ENCODE measurements at places on chromosomes 2 and 18.

DNA sequence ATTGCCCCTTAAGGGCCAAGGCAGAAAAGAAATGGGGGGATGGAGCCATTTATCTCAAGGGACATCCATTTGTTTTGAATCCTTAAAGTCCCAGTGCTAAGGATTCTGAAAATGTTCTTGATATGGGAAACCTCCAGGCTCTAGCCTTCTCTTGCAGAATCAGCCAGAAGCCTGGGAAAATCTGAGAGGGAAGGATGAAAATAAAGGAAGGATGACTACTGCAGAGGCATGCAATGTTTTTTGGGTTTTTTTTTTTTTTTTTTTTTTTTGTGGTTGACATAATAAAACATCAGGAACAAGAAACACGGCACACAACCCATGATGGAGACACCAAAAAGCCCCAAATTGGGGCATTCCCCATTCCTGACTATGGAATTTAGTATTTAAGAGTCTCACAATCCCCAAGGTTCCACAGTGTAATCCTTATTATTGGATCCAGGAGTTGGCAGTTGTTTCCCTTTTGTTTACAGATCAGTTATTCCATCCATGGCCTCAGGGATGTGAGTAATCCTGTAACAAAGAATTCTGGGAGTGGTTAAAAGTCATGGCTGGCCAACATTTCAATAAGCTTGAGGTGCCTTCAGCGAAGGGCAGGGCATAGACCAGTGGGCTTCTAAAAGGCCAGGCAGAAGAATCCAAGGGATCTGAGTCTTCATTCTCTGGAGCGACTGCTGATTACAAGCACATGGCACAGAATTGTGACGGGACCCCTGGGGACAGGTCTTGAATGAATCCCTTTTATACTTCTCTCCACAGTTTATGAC lies 337.5 kb downstream of the GULP1 start:
- no peak for DNase-seq

DNA sequence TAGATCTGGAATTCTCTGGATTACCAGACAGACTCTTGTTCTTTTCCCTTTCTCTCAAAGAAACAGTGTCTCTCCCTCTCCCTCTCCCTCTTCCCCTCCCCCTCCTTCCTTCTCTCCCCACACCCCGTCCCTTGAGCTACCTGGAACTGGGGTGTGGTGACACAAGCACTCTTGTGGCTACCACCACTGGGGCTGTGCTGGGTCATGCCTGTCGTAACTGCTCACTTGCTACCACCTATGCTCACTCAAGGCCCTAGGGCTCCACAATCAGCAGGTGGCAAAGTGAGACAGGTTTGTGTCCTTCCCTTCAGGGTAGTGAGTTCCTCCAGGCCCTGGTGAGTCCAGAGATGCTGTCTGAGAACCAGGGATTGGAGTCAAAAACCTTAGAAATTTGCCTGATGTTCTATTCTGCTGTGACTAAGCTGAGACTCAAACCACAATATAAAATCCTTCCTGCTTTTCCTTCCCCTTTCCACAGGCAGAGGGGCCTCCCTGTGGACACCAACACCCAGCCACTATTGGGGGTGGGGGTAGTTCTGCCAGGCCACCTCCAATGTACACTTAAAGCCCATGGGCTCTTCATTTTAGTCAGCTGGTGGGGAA lies 70.8 kb downstream of the OXER1 start:
- no peak for DNase-seq

DNA sequence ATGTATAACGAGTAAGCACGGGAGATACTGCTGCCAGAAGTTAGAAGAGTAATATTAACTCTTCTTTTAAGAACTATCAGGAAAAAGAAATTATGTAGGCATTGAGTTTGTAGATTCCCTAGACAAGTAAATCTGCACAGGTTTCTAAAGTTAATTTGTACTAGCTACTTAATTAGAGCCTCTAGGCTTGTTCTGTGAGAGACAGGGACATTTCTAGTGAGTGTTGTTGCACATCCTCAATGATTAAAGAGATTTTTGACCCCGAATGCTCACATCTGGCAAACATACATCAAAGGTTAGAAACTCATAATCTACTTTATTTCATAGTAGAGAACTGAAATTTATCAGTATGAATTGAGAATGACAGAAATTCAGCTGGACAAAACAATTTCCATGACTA lies 669.0 kb upstream of the CDH7 start:
- DNase-seq, result no peak

DNA sequence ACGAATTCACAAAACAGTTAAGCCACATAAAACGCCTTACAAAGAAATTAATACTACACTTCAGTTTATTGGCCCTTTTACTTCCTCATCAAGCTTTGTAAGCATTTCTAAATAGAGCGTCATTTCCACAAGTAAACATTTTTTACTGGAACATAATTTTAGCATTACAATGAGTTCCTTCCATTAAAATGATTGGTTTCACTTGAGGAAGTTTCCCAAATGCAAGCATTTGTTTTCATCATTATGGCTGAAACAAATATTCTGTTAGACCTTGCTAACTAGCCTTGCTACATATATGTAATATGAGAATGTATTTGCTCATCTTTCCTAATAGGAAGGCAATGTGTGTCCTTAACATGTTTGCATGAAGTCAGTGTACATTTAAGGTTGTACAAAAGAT lies 579.1 kb downstream of the IRS1 start:
- DNase-seq, result no peak

- no peak for DNase-seq
Measured at GRCh38 chr2:23381084-23381483, 3.9 kb upstream of the KLHL29 start.

- DNase-seq, result no peak
Measured at GRCh38 chr18:43170586-43170985, 55.1 kb upstream of the RIT2 start.

DNA sequence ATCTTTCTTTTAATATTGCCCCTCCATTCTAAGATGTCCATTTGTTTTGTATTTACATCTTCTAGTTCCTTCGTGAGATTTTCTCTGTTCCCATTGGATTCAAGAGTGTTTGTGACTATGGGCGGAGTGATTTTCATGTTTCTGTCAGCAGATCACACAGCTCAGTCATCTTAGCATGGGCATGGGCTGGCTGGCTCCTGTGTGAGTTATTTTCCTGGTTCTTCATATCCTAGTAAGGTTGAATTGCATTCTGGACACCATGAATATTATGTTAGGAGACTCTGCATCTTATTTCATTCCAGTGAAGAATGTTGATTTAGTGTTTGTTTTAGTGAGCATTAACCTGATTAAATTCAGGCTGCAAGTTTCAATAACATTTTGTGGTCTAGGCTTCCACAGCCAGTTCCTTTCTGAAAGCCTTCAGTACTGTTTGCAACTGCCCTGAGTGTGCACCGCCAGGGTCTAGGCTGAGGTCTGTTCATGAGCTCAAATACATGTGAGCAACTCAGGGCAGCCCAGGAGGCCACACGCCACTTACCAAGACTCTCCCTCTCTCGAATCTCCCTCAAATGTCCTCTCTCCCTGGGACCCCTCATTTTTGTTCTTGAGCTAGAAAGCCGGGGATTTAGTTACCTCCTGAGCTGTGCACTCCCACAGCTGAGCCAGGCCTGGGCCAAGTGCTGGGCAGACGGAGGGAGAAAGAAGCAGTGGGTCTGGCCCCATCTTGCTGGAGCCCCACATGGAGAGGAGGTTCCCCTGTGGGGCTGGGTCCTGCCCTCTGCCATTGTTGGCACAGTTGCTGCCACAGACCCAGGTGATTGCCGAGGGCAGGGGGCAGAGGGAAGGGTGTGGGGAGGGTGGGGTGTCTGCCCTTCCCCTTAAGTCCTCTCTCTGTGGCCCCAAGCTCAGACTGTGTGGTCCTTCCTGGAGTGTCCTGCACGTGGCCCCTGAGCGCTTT lies 145.9 kb downstream of the RTP5 start:
- DNase-seq, result no peak

GRCh38 chr2:237721458-237721857 lies 77.1 kb upstream of the RBM44 start:
- DNase-seq, result no peak

- DNase-seq, result no peak
Measured at GRCh38 chr2:121532894-121533293, 2.2 kb downstream of the RNU4ATAC start.

- DNase-seq, result no peak
Measured at GRCh38 chr2:144477957-144478311, 42.0 kb downstream of the ZEB2 start.

- DNase-seq, result no peak
Measured at GRCh38 chr2:62054916-62055450, 140.9 kb upstream of the B3GNT2 start.

GRCh38 chr2:19882286-19882685 lies 19.5 kb downstream of the TTC32 start:
- no peak for DNase-seq

GRCh38 chr2:225998116-225998515 lies 598.6 kb downstream of the NYAP2 start:
- DNase-seq, result no peak

GRCh38 chr2:118016911-118017310 lies 3.0 kb upstream of the CCDC93 start:
- no peak for DNase-seq

- DNase-seq, result peak; percentile 23
Measured at GRCh38 chr2:102848366-102848839, 86.6 kb downstream of the TMEM182 start.

DNA sequence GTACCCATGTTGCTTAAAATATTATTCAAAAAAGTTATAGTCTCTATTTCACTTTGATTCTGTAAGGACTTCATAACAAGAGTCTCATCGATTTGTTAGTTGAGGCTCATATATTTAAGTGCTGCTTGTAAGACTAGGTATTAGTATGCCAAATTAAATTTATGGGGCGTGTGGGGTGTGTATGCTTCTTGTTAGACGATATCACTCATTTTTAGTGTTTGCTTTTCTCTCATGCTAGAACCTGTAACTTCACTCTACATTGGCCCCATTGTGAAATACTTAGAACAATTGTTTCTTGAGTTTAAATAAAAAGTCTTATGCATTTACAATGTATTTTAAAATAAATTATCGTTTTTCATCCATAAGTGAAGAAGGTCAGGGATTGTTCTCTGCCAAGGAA lies 63.6 kb downstream of the CTNNA2 start:
- no peak for DNase-seq

DNA sequence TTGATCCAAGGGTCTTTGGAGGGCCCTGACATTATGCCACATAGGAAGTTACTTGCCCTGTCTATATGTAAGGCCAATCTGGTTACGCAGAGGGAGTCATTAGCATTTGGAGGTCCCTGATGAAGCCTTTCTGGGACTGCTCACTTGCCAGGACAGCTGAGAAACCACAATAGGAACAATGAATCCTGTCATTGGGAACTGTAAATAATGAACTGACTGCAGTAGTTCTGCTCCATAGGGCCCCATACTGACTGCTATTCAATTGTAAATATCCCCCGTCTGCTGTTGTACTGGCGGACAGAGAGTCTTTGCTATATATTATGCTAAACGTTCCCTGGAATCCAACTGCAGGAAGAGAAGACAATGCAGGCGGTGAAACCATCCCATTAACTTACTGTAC lies 149.4 kb upstream of the DCC start:
- no peak for DNase-seq

DNA sequence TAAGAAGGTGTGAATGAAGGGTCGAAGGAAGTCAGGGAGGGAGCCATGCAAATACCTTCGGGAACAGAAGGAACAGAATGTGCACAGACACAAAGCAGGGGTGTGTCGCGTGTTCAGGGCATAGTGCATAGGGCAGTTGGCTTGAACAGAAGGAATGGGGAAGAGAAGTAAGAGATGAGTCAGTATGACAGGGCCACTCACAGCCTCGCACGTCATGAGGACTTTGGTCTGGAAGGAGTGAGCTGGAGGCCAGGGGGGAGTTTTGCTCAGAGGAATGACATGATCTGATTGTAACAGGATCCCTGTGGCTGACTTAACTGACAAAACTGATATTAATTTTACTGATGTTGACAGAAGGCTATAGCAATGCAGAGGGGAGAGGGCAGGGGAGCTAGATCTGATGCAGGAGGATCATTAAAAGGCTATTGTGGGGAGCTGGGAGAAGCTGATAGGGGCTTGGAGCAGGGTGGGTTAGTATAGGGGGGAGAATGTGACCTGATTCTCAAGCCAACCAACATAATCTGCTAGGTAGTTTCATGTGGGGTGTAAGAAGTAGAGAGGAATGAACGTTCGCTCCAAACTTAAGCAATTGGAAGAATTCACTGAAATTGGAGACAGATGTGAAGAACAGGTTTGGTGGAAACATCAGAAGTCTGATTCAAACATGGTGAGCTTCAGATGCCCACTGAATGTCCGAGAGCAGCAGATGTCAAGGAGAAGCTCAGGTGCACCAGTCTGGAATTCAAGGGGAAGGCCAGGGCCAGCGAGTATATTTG lies 60.4 kb upstream of the COPS8 start:
- no peak for DNase-seq

DNA sequence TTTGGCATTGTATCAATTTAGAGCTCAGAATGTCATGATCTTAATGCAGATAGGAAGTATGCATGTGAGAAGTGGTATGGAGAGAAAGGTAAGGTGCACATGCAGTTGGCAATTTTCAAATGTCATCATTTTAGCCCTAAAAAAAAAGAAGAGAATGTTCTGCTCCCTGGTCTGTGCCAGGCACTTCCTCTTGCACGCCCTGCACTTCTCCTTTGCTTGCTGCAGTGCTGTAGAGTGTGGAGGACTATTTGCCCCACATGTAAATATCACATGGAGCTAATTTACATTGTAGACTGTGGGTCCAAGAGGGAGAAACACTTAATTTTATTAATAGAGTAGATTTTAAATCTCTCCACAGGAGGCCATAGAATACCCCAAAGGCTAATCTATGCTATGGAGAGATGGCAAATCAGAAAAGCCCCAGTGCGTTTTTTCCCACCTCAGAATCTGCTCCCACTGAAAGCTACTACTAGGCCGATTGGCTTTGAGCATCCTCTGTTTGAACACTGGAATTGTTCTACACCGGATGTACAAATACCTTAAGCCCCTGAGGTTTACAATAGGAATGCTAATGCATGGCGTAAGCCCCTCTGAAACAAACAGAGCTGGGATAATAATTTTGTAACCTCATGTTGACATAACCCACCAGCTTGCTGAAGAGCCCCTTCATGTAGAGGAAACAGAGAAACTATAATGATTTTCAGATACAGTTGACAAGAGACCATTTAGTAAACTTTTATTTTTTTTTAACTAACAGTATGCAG lies 137.2 kb upstream of the KLHL14 start:
- DNase-seq, result no peak

GRCh38 chr2:9333591-9334171 lies 89.6 kb downstream of the ITGB1BP1 start:
- no peak for DNase-seq

GRCh38 chr18:59988098-59988706 lies 88.4 kb downstream of the PMAIP1 start:
- peak; percentile 47 for DNase-seq
